Esophagus squamous epithelium (tissue), 5 donors: ENCODE measurements at places on chromosomes 5 and 9.

- no peak for DNase-seq
Measured at GRCh38 chr9:134571946-134572917, 69.4 kb upstream of the COL5A1 start.

GRCh38 chr5:170545313-170545712 is 41.5 kb downstream of the KCNIP1 start:
- no peak for DNase-seq

GRCh38 chr9:129483415-129484351 is 137.2 kb downstream of the C9orf50 start:
- DNase-seq = no peak

DNA sequence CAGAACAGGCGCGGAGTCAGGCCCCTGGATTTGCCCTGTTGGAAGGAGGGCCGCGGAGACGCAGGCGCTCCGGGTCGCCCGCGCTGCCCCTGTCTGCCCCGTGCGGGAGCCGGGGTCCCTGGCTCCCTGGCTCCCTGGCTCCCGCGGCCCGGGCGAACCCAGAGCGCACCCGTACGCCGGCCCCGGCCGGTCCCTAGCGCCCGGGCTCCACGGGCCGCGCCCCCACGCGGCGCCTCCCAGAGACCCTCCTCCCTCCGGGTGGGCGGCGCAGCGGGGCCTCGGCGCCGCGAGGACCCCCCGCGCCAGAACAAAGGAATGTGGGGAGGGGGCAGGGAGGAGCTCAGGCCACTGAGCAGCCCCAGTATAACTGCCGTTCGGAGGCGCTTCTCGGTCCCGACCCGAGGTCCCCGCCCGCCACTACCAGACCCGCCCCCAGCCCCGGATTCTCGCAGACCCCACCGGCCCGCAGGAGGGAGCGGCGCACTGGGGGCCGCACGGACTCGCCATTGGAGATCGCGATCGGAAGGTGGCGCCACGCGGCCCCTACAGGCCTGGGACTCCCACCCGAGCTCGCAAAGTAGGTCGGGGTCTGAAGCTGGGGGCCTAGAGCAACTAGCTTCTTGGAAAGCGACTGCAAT is 2.4 kb downstream of the NFIL3 start:
- no peak for DNase-seq

GRCh38 chr5:177092178-177093081 is 5.7 kb downstream of the FGFR4 start:
- no peak for DNase-seq

GRCh38 chr5:89457411-89458331 is 574.7 kb upstream of the MEF2C start:
- DNase-seq = no peak

DNA sequence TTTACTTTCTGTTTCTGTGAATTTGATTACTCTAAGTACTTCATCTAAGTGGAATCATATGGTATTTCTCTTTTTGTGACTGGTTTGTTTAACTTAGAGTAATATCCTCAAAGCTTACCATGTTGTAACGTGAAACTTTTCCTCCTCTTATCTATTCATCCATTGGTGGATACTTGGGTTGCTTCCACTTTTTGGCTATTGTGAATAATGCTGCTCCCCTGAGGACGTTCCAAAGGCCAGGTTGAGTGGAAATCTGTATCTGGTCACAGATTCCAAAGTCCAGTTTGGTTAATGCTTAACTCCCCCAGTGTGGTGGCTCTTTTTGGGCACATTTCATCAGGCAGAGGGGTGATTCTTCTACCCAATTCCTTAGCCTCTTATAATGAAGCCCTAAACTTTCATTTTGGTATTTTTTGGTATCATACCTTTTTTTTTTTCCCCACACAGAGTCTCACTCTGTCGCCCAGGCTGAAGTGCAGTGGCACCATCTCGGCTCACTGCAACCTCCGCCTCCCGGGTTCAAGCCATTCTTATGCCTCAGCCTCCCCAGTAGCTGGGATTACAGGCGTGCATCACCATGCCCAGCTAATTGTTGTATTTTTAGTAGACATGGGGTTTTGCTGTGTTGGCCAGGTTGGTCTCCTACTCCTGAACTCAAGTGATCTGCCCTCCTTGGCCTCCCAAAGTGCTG is 65.4 kb downstream of the CMYA5 start:
- no peak for DNase-seq

GRCh38 chr5:42993516-42994245 is 46.4 kb downstream of the ANXA2R start:
- DNase-seq = peak; percentile 8

DNA sequence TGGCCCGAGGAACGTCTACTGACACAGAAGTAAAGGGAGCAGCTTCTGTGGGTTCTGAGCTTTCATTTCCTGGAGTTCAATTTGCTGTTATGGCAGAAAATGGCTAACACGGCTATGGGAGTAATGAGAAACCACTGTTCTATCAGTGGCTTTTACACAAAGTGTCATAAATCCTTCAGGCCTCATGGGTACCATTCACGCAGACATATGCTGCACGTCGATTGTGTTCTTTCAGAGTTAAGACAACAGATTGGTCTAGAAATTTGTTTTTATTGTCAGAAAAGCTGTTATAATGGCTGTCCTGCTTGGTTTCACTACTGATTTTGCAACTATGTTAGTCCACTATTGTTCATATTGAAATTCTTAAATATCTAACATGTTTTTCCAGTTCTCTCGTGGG is 135.4 kb downstream of the ALDH1A1 start:
- DNase-seq = no peak

DNA sequence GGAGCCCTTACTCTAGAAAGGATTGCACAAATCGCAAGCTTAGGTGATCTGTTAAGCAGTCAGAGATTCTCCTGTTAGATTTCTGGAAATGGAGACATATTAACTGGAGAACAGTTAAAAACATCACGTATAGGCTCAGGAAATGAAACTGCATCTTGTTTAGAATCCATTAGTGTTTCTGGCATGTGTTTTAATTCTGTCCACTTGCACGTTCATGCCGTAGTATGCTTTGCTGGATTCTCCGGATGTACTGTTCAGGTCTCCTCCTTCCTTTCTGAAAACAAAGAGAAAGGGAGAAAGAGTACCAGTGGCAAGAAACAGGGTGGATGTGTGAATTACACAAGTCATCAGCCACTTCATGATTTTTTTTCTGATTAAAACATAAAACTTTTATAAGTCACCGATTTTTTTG is 2.5 kb upstream of the RGMB start:
- no peak for DNase-seq

DNA sequence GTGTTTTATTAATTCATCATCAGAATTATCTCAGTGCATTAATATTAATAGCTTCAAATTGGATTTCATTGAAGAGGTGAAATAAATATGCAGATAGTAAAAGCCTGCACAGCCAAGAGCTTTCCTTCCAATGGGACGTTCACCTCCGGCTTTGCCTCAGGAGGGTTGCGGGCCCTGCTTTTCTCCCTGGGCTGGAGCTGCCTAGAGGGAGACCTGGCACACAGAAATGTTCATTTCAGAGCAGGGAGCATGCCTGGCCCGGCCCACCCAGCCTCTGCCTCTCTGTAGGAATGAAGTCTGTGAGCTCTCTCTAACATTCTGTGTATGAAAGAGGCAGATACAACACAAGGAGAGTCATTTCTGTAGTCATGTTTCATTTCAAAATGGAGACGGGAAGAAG is 100.4 kb upstream of the IRX2 start:
- no peak for DNase-seq

DNA sequence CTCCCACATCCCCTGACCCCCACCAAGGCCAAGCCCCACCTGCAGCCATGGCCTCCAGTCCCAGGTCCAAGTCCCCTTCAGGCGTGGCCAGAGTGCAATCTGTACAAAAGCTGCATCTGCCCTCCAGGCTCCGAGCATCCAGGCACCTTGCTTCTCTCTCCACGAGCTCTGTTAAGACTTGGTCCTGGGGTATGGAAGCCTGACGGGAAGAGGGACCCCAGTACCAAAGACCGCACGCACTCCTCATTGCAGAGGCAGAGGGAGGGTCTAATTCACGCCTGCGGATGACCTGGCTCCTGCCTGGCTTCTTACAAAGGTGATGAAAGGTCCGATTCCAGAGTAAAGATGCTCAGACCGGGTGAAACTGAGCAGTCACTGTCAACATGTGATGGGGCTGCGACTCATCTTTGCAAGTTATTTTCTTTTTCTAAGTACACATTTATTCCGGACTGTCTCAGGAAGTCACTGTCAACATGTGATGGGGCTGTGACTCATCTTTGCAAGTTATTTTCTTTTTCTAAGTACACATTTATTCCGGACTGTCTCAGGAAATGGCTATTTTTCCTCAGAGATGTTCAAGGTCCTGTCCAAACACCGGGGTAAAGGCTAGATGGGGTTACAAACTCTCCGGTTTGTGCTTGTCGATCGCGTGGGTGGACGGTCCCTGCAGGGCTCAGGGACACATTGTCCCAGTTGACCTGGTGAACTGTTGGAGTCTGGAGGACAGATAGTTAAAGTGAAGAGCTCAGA is 252.0 kb upstream of the IRX4 start:
- DNase-seq = no peak

DNA sequence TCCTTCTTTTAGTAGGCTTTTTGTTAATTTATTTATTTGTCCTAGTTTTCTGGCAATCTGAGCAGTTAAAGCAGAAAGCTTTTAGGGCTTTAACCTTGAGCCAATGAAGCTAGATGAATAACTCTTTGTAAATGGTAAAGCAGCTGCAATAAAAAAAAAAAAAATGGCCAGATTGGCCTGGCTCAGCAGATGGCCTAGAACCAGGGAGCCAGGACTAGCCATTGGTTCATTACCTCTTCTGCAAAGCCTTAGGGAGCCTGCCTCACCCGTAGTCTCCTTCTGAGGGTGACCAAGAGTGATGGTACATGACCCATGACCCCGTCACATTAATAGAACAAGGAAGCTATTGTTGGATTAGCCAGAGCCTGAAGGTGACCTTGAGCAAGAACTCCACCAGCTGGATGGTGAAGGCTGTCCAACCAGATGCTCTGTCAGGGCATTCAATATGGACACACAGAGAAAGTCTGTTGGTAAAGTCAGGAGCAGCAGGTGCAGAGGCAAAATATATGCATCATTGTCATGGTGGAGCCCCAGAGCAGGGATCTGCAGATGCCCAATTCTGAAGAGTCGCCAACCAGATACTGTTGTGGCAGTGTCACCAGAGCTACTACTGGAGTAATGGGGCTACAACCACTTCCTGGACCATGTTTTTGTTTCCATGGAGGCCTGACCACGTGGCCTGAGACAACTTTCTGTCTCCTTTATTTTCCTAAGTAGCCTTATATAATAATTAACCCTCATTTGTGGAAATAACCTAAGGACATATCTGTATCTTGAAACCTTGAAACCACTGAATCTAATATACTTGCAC is 100.7 kb downstream of the MTX3 start:
- DNase-seq = no peak

DNA sequence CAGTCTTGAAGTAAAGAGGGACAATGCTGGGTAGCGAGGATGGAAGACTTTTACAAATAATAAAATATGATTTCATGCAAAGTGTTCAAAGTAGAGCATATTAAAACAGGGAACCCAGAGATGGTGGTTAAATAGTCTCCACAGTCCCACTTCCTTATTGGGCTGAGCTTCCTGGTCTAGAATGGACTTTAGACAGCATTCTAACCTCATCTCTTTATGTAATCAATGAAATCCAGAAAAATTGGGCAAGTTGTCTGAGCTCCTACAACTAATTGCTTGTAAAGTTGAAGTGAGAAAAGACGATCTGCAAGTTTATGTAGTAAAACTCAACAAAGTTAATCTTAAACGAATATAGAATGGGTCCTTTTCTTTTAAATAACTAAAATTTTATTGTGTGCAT is 328.9 kb downstream of the PJA2 start:
- DNase-seq = no peak

DNA sequence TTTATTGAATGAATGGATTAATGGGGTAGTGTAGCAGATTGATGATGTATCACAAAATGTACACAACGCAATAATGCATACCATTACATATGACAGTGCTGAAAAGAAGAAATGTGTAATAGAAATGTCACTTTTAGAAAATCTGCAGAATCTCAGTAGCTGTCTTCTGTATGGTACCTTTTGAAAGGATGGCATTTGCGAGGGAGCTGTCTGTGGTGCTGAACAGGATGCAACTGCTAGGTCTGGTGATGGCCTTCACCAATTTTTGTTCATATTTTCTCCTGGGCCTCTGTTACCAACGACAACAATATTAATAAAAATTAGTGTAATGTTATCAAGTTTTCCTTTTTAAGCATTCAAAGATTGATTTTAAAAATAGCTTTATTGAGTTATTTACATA is 36.2 kb upstream of the OTULIN start:
- no peak for DNase-seq

DNA sequence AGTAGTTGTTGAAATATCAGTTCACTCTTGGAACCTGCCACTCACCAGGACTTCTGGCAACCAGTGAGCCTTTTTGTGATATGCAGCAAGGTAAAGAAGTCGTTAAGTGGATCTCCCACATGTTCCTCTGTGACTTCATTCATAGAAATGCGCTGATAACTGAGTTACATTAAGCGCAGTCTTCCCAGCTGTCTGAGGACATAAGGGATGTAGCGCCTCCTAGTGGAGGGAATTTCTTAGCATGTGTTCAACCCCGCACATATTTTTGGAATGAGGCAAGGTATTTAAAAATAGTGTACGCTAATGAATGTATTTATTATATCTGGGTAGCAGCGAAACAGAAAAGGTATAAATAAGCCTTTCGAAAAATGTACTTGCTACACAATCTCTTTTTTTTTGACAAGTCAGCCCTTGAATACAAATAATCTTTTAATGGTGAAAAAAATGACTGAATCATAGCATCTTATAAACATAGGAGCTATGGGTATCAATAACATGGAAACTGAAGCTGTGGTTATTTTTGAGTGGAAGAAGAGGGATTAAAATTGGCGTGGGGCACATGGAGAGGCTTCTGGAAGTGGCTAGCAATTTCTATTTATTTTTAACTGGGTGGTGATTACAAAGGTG is 38.0 kb downstream of the PALM2AKAP2 start:
- DNase-seq = no peak

DNA sequence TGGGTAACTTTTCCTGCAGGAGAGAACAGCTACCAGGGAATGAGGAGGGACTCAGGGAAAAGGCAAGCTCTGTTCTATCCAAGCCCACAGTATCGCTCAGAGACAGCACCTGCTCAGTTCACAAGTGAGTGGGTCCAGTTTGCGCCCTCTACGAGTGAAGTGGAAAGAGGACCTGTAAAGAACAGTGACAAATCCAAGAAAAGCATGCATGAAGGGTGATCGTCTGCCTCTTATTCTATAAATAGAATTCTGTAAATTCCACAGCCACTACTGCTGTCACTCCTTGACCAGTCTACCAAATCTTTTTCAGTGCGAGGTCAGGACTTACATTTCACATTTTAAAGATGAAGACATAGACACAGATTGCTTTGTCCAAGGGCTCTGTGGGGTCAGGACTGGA is 117.5 kb downstream of the ENTREP1 start:
- DNase-seq = no peak

GRCh38 chr9:129400001-129400970 is 220.6 kb downstream of the C9orf50 start:
- DNase-seq = no peak
